ENCODE measurements at places on chromosomes 16 and 17.

DNA sequence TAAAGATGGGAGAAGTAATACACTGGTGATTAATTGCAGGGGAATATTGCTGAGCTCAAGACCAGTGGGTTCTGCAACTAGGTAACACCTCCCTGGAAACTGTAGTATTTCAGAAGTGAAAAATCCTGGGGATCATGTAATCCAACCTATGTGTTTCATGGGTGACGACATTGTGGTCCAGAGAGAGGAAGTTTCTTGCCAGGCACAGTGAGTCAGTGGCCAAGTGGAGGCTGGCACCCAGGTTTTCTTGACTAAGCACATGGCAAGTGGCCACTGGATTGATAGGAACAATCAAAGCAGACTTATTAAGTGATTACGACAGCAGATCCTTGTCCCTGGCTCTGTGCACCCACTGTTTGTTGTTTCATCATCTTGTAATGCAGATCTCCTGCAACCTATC, 14.6 kb upstream of the CIITA start:
- no peak for DNase-seq

GRCh38 chr17:59558039-59558438, 7.4 kb upstream of the DHX40 start:
- no peak for DNase-seq

GRCh38 chr17:10743316-10744009, 13.6 kb upstream of the TMEM220 start:
- no peak for DNase-seq

- peak; percentile 56 for DNase-seq
These were observed 142.9 kb upstream of the NUDT7 start for GRCh38 chr16:77579351-77579891.

All from DMS53 (cell line).